ENCODE measurements at places on chromosomes 2 and 18. TPM values are rescaled to one million over a fixed set of nuclear protein-coding genes. Genes with fewer than 3 reads are reported as not detected.

GRCh38 chr2:38128653-38129052 is 52.7 kb upstream of the CYP1B1 start:
- DNase-seq: no peak

GRCh38 chr2:120978359-120979050 is 242.8 kb downstream of the GLI2 start:
- no peak for DNase-seq

- peak; percentile 19 for DNase-seq
Measured at GRCh38 chr18:21897811-21898210, 157.2 kb downstream of the MIB1 start.

- no peak for DNase-seq
Measured at GRCh38 chr2:60966507-60967405, 50.8 kb upstream of the PEX13 start.

- DNase-seq: no peak
Measured at GRCh38 chr2:42368817-42369531, 8.0 kb upstream of the COX7A2L start.

GRCh38 chr2:189819297-189819704 is 35.1 kb downstream of the PMS1 start:
- no peak for DNase-seq

GRCh38 chr2:215754546-215754945 is 258.8 kb downstream of the MREG start:
- no peak for DNase-seq

DNA sequence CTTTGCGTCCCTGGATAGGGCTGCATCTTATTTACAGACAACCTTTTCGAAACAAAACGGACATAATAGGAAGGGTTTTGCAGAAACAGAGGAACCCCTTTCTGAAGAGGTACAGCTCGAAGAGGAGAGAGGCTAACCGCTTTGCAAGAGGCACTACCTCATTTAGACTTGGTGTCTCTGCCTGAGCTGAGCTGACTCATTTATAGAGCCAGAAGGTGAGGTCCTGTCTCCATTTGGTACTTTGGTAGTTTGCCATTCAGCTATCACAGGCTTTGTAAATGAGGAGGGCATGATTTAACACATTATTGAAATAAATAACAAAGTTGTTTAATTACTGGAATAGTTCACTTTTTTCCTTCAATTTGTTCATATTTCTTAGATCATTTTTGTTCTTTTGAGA is 2.2 kb upstream of the NXPH2 start:
- no peak for DNase-seq

DNA sequence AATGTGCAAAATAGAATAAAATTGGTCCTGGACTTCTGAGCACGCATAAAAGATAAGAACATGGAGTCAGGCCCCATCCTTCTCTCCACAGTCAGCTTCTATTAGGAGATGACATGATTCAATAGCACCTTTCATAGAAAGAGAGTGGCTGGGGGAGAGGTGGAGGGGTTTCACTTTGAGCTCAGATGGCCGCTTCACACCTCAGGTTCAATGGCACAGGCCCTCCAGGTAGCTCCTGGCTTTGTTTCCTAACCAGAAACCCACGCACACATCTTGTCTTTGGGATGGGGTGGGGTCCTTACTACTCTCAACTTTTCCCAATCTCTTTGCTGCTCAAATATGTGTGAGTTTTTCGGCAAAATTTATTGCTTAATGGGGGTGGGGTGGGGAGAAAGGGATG is 332.3 kb downstream of the CLIP4 start:
- no peak for DNase-seq

DNA sequence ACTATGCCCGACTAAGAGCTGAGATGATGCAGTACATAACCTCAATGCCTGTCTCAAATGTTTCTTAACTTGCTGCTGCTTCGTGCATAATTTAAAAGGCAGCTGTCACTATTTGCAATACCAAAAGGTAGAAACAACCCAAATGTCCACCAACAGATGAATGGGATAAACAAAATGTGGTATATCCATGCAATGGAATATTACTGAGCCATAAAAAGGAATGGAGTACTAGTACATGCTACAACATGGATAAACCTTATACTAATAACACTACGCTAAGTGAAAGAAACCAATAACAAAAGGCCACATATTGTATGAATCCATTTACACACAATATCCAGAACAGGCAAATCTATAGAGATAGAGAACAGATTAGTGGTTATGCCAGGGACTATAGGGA is 13.0 kb upstream of the DGKD start:
- DNase-seq: no peak

DNA sequence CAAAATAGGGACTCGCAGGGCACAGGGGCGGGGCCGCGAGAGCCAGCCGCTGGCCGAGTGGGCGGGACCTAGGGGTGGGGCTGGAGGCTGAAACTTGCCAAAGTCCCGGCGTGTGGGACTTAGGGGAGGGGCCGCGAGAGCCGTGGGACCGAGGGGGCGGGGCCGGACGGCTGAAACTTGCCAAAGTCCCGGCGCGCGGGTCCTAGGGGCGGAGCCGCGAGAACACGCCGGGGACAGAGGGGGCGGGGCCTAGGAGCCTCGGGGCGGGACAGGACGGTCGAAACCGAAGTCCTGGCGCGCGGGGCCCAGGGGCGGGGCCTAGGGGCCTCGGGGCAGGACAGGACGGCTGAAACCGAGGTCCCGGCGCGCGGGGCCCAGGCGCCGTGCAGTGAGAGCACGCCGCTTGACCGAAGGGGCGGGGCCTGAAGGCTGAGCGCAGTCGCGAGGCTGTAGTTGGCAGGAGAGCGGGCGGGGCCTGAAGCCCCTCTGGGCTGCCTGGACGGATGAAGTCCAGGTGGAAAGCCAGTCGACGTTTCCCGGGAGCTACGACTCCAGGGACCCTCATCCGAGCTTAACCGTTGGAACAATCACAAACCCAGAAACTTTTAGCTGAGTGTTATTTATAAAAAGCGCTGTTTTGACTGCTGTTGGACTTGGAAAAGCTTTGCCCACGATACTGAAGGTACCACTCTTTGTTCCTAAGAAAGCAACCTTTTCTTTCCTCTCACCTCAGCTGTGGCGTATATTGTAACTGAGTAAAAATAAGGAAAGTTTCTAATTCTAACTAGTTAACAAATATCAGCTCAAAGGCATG is 475 bp upstream of the BARD1 start:
- DNase-seq: peak; percentile 100

DNA sequence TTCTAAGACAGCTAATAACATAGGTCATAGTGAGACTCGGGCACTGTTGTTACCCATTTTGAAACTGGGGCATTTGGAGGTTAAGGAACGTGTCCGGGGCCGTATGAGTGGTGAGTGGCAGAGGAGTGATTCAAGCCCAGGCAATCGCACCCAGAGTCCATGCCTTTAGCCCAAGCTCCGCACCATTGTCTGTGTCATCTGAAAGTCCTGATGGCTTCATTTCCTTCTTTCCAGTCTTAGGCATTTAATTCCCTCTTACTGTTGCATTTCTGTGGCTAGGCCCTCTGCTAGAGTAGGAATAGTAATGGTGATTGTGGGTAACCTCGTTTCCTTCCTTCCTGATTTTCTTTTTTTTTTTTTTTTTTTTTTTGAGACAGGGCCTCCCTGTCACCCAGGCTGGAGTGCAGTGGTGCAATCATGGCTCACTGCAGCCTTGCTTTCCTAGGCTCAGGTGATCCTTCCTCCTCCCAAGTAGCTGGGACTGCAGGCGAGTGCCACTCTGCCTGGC is 49.8 kb upstream of the ASB1 start:
- DNase-seq: peak; percentile 40

DNA sequence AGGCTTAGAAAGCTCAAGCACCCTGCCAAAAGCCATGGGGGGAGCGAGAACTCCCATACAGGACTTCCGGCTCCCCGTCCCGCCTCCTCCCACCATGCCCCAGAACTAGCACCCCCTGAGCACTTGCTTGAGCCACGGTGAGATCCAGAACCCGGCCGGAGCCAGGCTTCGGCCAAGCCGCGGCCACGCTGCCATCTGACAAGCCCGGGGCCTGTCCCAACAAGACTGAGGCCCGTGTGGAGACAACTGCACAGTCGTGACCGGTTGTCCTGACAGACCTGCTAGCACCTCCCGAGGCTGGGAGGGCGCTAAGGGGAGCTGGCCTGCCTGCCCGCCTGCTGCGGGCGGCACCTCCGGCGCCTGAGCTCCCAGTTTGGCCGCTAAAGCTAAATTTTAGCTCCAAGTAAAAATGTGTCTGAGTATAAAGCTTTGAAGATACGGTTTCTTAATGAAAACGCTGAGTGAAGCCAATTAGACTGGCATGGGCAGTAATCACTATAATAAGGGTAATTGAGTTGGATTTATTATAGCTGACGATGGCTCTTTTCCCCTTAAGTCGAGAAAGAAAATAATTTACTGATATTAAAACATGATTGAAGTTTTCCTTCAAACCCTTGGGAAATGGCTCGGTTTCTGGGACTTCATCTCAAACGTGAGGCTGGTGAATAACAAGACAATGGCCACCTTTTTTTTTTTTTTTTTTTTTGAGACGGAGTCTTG is 78.3 kb upstream of the ODC1 start:
- DNase-seq: no peak

- no peak for DNase-seq
Measured at GRCh38 chr2:112718863-112719370, 1.9 kb upstream of the NT5DC4 start.

GRCh38 chr2:178677599-178677998 is 129.6 kb downstream of the TTN start:
- no peak for DNase-seq

GRCh38 chr18:75160364-75160763 is 48.6 kb downstream of the PTGR3 start:
- no peak for DNase-seq

- no peak for DNase-seq
Measured at GRCh38 chr2:182587831-182588230, 128.2 kb upstream of the DNAJC10 start.

DNA sequence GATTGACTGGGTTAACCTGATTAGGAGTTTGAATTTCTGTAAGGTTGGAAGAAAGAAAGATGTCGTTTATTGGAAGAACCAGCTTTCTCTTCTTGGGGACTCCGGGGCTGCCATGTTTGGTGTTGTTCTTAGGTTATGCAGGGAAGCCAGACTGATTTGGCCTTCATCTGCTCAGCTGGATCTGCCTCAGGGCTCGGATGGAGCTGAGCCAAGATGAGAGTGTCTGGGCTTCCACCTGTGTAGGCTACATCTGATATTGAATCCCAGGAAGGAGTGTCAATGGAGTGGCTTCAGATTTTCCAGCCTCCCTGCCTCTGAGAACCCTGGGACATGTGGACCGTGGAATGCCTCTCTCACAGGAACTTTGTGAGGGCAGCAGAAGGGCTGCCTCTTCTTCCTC is 126.1 kb downstream of the WDSUB1 start:
- no peak for DNase-seq

DNA sequence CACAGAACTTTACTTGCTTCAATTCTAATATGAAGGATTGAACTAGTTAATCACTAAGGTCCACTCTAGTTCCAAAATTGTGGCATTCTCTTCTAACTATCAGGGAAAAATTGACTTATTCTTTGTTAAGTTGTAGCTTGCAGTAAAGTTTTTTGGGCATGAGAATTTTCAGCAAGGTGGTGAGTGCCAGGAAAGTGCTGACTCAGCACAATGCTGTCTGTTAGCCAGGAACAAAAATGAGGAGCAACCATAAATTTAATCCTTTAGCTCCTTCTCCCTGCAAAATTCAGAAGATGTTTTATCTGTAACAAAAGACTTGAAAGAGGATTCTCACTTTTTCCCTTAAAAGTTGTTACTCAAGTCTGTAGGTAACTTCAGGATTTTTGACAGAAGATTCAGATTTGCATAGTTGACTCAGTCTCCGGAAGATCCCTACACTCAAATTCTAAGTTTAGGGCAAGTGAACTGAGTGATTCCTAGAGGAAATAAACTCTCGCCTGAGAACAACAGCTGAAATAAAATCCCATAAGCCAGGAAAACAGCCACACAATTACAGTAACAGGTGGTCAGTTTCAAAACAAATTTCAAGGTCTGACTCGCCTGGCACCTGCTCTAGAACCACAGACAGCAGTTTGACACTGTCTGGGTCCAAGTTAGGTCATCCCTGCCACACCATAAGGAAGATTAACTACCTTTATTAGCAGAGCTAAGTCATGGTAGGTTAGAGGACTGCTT is 20.2 kb upstream of the DARS1 start:
- peak; percentile 61 for DNase-seq

DNA sequence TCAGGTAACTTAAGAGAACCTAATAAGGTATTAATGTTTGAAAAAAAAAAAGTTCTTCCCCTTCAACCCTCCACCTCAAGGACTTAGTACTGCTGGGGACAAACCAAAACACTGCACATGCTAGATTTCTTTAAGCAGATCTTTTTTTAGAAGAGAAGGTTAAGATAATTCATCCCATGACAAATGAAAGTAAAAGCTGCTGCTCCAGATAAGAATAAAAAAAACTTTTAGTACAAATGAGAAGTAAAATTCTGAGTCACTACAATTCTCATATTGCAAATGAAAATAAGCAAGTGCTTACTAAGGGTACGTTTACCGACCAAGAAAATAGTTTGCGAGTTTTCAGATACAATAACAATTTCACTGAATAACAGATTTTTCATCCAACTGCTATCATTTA is 8.9 kb downstream of the STAM2 start:
- no peak for DNase-seq

SMYD1 gene
- not detected for total RNA-seq

CCDC68 gene
- not detected for total RNA-seq

RNASEH1 gene
- 24.8 TPM for total RNA-seq

DTNB gene
- 25.1 TPM for total RNA-seq

SOWAHC gene
- total RNA-seq: 1.0 TPM

ALPI gene
- total RNA-seq: not detected

SLC11A1 gene
- 0.10 TPM for total RNA-seq

TMEM169 gene
- total RNA-seq: 2.7 TPM

CD8A gene
- total RNA-seq: 3.0 TPM

FAM124B gene
- total RNA-seq: 0.40 TPM

CCDC88A gene
- 14.1 TPM for total RNA-seq

IL37 gene
- total RNA-seq: not detected

All from activated CD4-positive, alpha-beta memory T cell treated with anti-CD3 and anti-CD28 coated beads for 36 hours (primary cell).